Thoracic aorta (tissue), 2 donors: ENCODE measurements at places on chromosomes 12 and 14. TPM values are rescaled to one million over a fixed set of nuclear protein-coding genes. Genes with fewer than 3 reads are reported as not detected.

The PZP gene
- total RNA-seq: not detected

The TMTC1 gene
- total RNA-seq: 76.3 TPM

DNA sequence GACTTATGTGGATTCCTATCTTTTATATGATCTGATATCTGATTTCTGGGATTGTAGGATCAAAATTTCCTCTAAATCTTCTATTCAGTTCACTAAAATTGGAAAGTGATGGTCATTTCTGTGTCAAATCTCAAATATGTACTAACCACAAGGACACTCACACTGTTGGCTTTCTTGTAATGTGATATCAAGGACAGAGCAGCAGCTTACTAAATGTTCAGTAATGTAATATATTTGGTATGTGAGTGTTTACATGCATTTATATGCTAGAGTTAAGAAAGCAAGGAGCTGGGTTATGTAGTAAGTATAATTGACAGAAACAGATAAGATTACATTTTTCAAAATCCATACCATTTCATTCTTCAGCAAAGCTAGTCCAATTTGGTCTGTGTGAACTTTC lies 16.5 kb downstream of the PUS7L start:
- no peak for DNase-seq

DNA sequence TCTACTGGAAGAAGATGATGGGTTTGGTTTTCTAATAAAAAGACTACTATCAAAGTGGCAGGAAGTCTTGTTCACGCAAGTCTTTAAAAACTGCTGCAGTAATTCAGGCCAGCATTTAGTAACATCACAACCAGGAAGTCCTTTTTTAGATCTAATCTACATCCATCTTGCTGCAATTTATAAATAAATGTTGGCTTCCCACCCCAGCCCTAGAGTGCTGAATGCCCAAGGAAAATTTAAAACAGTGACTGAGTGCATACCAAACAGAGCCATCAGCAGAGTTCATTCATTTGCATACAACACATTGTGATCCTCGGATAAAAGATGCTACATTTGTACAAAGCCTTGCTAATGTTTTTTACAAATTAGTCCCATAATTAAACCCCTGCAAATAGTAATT lies 72.1 kb downstream of the PHLDA1 start:
- DNase-seq: no peak

GRCh38 chr14:22671622-22672021 lies 27.5 kb upstream of the OR6J1 start:
- no peak for DNase-seq

DNA sequence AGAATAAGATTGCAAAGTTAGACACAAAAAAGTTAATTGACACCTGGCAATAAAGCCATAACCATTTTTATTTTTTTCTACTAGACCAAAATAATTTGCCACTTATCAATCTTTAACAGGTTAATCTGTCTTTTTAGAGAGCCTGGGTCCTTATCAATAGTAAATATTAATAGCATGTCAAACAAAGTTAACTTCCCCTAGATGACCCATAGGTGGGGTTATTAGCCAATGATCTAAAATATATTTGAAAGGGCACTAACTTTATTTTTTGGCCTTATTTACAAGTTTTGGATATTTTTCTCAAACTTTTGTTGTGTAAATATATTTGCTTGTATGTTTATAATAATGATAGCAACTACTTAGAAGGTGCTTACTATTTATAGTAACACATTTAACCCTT lies 3.9 kb downstream of the ANKRD33 start:
- DNase-seq: no peak

The TEX52 gene
- not detected for total RNA-seq

DNA sequence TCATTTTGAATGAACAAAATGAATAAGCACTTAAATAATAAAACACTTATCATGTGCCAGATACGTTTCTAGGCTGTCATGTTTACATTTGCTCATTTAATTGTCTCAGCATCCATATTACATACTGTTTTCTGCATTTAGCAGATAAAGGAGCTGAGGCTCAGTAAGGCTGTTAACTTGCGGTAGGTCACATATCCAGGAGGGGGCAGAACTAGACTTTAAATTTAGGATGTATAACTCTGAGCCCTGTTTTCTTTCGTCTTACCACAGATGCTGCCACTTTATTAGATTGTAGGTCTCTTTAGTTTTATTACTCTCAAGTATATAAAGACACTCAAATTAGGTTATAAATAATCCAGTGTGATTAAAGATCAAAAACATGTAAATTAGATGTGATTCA lies 17.7 kb downstream of the IRAK4 start:
- DNase-seq: no peak

DNA sequence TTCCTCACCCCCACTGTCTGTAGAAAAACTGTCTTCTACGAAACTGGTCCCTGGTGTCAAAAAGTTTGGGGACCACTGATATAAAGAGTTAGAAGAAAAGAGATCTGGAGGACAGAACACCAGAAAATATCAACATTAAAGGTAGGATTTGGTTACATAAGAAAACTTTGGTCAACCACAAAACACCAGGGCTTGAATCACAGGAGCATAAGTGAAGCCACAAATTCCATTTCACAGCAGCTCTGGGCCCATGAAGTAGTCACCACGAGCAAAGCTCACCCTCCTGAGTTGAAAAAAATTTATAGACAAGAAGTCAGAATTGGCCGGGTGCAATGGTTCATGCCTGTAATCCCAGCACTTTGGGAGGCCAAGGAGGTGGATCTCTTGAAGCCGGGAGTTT lies 19.4 kb downstream of the RALGAPA1 start:
- DNase-seq: no peak

GRCh38 chr12:108802101-108802961 lies 55.1 kb downstream of the SSH1 start:
- no peak for DNase-seq
